Activated naive CD4-positive, alpha-beta T cell treated with anti-CD3 and anti-CD28 coated beads, Interleukin-2, amount 50 U/mL, for 72 hours (primary cell): ENCODE measurements at places on chromosomes 12 and 14.

- no peak for DNase-seq
Observed at GRCh38 chr14:67172056-67172455, 17.2 kb upstream of the GARIN2 start.

- no peak for DNase-seq
Observed at GRCh38 chr12:65961190-65962035, 137.1 kb downstream of the HMGA2 start.

DNA sequence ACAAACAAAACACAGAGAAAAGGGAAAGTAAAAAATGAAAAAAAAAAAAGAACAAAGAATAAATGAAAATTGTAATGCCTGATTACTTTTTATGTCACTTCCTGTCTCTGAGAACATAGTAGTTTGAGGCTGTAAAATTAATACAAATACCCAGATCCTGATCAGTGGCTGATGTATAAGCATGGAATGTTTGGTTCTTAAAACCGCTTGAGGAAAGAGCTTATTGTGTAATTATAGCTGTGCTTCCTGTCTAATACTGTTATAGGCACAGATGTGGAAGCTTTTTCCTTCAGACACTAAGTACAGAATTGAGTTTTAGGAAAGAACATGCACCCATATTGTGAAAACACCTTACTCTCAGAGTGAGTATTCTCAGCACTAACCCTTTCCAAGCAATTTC lies 86.9 kb downstream of the AVPR1A start:
- no peak for DNase-seq

- DNase-seq, result no peak
Observed at GRCh38 chr12:11650286-11651281, 1.1 kb downstream of the ETV6 start.

DNA sequence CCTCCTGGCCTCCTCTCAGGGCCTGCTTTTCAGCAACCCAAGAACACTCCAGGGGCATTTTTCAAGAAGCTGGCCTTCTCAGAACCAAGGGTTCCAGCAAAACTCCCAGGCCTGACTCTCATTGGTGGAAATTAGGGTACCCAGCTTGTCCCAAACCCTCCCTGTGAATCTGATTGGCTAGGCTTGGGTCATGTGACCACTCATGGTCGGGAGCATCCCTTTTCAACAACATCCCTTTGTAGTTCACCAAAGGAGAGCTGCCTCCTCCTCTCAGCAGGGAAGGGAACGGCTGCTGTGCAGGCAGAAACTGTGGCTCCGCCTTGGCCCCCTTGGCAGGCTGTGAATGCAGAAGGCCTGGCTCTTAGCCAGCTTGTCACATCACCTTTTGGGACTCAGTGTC lies 94.5 kb downstream of the AACS start:
- DNase-seq, result no peak

GRCh38 chr12:121323908-121324307 lies 27.4 kb upstream of the CAMKK2 start:
- no peak for DNase-seq

GRCh38 chr12:16606201-16606849 lies 363 bp upstream of the LMO3 start:
- no peak for DNase-seq

DNA sequence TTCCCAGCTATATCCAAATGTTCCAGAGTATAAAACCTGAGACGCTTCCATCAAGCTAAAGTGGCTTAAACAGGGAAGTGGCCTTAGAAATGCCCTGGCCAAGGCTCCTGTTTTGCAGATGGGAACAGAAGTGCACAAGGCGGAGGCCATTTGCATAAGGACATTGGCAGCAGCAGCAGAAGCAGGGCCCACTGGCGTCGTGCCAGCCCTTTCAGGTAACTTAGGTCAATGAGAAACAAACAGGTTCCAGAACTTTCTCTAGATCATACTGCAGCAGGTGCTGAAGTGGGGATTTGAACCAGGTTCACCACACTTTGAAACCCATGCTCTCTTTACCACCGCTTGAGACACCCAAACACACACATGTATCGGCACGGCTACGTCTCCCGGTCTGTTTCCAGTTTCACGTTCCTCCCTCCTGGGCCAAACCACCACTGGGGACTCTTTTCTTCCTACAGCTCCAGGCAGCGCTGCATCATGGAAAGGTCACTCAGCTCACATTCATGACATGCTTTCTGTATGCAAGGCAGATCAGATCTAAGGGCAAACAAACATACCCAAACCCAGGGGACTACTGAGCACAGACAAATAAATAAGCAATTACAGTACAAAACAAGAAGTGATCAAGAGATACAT lies 46.0 kb upstream of the PLEKHG6 start:
- DNase-seq, result no peak

- no peak for DNase-seq
Observed at GRCh38 chr12:122096591-122097149, 18.1 kb downstream of the MLXIP start.

GRCh38 chr12:46523446-46523845 lies 150.9 kb upstream of the SLC38A2 start:
- no peak for DNase-seq

DNA sequence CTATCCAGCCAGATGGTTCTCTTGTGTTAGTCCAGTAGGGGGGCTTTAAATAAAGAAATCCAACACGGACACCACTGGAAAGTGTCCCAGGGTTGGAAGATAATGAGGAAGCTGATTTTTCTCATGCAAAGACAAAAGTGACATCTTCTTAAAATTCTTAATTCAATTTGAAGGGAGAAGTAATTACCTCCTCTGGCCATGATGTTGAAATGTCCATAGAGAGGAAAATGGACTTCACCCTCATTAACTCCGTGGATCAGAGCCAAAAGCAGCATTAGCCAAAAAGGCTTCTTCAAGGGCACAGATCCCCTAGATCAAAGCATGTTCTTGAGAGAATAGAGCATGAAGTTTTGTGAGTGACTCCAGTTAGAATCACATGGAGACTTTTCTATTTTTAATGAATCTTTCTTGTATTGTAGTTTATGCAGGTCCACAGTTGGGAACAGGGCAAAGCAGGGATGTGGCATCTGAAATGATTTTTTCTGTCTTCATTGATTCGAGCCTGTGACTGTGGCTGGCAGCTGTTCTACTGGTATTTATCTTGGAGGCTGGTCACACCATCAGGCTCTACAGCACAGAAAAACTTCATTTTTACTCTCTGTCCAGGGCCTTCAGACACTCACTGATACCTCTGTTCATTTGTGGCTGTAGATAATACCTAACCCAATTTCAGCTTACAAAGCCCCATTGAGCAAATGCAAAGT lies 1002.5 kb downstream of the AACS start:
- no peak for DNase-seq

GRCh38 chr12:54723379-54724256 lies 75.5 kb upstream of the DCD start:
- no peak for DNase-seq

DNA sequence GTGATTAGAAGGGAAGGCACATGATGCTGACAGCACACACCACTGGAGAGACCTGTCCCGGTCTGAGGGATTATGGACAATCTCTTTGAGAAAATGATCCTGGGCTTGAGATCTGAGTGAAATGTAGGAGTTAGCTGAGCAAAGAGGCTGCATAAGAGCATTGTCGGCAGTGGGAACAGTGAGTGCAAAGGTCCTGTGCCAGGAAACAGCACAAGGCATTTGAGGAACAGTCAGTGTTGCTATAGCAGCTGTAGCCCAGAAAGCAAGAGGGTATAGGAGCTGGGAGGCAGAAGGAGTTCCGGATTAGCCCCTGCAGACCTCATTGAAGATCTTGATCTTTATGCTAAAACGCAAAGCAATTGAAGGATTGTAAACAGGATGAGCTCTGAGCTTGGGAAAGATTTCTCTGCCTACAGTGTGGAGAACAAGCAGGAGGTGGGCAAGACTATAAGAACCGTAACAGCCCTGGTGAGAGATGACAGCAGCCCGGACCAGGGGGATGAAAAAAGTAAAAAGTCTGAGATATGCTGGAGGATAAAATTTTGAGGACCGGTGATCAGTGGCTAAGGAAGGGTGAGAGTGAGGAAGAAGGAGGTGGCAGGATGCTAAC lies 28.5 kb downstream of the CFL2 start:
- no peak for DNase-seq

GRCh38 chr14:103185051-103186029 lies 62.1 kb downstream of the TNFAIP2 start:
- DNase-seq, result no peak

GRCh38 chr14:90460136-90460535 lies 63.3 kb downstream of the CALM1 start:
- no peak for DNase-seq
